HAP-1 (cell line): ENCODE measurements at places on chromosomes 3 and 15.

DNA sequence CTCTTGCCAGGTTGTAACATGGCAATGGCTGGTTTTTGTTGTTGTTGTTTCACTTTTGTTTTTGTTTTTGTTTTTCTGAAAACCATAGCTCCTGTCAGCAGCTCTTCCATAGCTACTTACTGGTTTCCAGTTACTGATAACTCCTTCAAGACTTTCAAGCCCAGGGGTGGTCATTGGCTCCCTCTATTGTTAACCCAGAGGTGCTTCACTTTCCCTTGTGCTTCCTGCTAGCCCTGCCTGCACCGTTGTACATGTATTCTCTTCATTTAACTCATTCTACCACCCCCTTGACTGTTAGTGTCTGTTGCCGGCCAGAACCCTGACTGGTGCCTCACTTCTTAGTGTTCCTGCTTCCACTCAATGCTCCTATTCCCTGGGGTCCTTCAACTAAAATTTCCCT lies 4.2 kb upstream of the TRAT1 start:
- DNase-seq, result peak; percentile 69

DNA sequence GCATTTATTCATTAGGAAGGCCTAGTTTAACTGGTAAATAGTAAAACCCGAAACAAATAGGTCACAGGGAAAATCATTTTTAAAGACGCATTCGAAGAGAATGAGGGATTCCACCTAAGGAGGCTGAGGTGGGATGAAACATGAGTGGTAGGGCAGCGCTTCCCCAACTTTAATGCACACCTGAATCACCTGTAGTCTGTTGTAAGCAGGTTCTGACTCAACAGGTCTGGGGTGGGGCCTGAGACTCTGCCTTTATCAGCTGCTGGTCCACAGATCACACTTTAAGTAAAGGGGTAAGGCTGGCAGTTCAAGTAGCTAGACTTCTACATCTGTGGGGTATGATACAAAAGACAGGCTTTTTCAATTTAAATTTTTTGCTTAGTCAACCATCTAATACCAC lies 223.5 kb upstream of the UBE2E2 start:
- no peak for DNase-seq

DNA sequence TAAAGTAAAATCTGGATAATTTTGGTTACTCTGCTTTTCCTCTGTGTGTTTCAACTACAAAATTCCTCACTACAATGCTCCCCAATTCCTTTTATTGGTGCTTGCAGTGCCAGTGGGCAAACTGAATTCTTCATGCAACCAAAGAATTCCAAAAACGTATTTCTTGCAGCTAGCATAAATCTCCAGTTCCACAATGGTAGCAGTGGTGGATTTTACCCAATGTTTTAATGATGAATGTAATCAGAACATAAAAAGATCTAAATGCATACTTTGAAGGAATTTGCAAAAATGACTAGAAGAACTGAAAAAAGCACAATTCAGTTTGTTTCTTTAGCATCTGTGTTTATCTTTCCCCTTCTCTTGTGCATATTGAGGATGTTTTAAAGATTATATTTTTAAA lies 359.6 kb upstream of the TPRG1 start:
- no peak for DNase-seq

DNA sequence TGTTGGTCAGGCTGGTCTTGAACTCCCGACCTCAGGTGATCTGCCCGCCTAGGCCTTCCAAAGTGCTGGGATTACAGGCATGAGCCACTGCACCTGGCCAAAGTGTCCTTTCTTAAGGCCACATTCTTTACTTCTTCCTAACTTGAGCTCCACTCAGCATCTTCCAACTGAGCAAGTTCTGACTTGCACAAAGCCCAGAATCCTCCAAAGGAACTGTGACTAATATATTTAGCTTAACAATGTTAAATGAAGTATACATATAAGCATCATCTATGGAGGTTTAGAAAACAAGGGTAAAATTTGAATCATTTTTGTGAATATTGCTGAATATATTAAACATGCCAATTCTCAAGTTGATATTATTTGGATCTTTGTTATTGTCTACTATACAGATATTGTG lies 93.7 kb downstream of the SHQ1 start:
- DNase-seq, result no peak

- no peak for DNase-seq
Observed at GRCh38 chr3:57787867-57788623, 31.9 kb downstream of the SLMAP start.
